ENCODE measurements at places on chromosomes 16 and 17. TPM values are rescaled to one million over a fixed set of nuclear protein-coding genes. Genes with fewer than 3 reads are reported as not detected.
A peak's percentile ranks its signal among the peaks of the same experiment; 100 is the strongest.

HOXB9 gene
- total RNA-seq: not detected

SLC22A31 gene
- 0.50 TPM for total RNA-seq

DNA sequence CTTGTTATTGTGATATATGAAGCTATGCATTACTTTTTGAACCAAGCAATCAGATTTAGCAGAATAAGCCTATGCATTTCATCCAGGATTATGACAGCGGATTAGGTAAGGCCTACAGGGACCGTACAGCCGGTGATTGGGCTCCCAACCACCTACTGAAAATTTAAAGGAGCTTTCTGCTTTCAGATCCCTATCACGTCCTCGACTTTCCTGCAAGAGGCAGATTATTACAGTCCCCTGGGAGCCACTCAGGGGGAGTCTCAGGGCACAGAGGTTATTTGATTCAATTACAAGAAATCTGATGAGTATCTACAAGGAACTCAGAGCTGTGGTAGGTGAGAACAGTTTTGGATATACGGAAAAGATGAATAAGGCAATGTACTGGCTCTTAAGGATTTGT is 80.7 kb downstream of the HS3ST3B1 start:
- no peak for DNase-seq

DNA sequence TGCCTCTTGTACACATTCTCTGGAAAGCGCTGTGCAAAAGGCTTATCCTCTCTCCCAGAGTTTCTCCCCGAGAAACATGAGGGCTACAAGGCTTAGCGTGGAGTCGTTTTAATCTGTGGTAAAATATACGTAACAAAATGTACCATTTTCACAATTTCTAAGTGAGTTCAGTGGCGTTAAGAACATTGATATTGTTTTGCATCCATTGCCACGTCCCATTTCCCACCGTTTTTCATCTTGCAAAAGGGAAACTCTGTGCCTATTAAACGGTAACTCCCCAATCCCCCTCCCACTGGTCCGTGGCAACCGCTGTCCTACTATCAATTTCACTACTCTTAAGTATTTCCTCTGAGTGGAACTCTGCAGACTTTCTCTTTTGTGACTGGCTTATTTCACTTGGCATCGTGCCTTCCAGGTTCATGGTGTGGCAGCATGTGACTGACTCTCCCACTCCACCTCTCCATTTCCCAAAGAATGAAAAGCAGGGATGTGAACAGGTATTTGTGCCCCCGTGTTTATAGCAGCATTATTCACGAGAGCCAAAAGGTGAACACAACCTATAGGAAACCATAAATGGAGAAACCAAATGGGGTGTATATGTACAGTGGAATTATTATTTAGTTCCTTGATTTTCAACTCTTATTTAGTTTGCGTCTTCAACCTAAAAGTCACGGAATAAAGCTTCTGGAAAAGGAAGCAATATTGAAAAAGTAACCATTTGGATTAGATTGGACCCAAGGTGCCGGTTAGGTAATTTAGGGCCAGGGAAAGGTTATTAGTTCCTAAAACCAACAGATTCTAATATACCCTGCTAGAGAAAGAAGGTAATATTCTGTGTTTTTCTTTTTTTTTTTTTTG is 1.1 kb upstream of the USP32 start:
- DNase-seq: peak; percentile 41

- DNase-seq: peak; percentile 42
Observed at GRCh38 chr16:16861546-16861945, 482.6 kb downstream of the NPIPA7 start.

GRCh38 chr17:34879146-34879545 is 82.1 kb downstream of the CCT6B start:
- DNase-seq: no peak

DNA sequence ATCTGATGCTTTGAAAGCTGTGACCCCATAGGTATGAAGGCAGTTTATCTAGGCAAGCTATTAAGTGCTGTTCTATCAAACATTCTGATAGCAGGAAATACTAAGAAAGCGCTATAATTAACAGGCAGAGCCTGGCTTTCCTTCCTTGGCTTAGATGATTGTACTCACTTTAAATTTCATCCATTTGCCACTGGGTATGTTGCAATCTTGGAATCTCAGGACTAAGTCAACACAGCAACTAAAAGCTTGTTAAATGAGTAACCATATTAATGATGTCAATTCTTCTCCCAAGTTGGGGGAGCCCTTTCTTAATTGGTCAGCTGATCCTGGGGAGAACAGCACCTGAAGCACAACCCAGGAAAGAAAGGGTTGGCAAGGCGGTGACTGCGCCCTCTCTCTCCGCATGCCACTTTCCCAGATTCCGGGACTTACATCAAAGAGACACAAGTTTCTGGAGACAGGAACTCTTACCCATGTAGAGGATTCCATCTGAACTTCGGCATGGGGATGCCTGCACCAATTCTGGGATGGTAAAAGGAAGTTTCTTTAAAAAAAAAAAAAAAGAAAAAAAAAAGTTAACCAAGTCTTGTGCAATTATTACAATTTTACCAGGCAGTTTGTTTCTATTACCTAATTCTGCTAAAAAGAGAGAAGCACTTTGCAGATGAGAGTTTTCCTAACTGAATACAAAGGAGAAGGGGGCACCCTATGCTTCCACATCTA is 54.4 kb upstream of the ICAM2 start:
- DNase-seq: no peak

DNA sequence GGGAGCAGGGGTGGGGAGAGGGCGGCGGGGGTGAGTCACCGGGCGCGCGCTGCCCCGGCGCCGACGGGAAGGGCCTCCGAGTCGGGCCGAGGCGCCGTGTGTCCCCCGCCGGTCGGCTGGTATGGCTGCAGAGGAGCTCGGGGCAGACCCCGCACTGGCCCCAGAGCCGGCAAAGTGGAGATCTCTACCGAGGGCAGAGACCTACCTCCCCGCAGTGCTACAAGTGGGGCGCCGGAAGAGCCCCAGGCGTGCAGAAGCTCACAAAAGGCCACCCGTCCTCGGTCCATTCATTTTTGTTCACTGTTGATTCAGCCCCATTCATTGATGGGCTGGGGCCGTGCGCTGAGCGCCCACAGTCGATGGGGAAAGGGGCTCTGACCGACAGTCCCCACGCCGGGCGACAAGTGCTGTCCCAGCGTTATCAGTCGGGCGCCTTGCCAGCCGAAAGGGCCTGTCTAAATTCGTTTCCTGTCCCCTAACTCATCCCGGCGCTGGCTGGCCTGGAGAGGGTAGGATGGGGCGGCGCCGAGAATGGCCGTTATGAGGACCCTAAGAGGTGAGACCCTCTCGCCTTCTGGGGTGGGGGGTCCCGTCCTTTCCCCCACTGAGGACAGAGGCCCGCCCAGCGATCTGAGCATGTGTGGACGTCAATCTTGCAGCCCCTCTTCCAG is 709 bp upstream of the ENO3 start:
- DNase-seq: peak; percentile 74

Measured in liver (tissue), 10 donors.